ENCODE measurements at places on chromosomes 6 and 20.
A peak's percentile ranks its signal among the peaks of the same experiment; 100 is the strongest.

DNA sequence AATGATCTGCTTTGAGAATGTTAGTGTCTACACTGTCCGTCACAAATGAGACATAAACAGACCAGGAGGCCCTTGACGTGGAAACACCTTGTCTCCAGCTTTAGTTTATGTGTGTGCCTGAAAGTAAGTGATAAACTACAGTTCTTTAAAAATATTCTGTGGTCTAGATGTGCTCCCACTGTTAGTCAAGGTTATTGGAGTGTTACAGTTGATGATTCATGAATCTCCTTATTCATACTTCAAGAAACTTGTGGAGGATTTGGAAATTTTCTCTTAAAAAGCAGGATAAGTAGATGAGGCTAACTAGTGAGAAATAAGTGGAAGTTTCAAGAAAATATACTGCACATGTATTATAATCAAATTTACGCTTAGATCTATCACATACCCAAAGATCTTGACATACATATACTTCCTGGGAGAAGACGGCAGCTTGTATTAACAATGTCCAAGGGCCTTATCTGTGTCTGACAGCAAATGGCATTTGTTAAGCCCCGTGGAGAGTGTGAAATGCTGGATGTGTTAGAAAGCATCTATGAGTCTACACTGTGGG lies 90.5 kb upstream of the MBOAT1 start:
- no peak for DNase-seq

DNA sequence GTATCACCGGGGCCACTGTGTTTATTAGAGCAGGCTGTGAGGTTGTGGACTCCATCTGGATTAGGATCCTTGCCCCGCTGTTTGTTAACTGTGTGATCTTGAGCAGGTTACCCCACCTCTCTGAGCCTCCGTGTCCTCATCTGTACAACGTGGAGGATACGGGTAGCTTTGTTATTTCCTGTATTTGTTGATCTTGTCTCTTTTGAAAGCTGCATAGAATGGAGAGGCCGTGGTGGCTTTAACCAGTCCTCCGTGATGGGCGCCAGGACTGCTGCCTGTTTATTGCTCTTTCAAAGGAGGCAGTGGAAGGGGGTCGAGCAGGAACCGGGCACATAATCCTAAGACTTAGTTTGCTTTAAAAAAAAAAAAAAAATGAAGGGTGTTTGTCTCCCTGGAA lies 22.9 kb downstream of the BCAS4 start:
- DNase-seq: peak; percentile 10

GRCh38 chr20:2655331-2656116 lies 3.1 kb downstream of the NOP56 start:
- no peak for DNase-seq

DNA sequence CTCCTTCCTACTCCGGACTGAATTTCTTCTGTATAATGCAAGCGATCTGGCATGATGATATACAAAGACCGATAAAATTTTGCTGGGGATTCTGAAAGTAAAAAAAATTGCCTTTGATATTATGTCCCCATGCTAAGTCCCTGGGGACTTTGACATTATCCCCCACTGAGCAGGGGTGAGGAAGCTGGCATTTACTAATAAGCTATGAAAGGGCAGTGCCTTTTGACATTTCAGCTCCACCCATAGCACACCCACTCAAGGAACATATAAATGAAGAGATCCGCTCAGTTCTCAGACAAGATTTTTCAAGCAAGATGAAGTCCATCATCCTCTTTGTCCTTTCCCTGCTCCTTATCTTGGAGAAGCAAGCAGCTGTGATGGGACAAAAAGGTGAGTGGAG lies at the start of gene SEMG2:
Gene SEMG2, plus strand, starts transcription at position 298 of the 400 bp plus-strand sequence. Its CDS starts 17 bp downstream, at position 315.
- DNase-seq: no peak

DNA sequence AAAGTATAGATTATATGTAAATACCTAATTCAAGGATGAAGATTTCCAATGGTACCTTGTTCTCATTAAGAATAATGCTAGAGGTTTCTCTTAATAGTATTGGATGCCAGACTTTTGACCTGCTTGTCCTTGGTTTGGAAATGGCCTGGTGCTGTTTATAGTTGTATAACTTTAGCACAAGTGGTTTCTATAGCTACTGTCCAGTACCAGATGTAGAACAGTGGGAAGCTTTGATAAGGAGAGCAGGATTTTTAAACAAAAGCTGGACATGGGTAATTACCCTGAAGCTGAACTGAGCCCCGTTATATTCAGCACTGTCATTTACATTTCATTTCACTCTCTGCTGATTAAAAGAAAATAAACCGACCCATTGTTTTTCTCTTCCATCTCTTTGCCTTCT lies 43.7 kb downstream of the TRMT11 start:
- no peak for DNase-seq

- no peak for DNase-seq
Measured at GRCh38 chr6:138571181-138571580, 71.9 kb upstream of the NHSL1 start.

GRCh38 chr20:37379967-37380828 lies 34.3 kb downstream of the SRC start:
- no peak for DNase-seq

DNA sequence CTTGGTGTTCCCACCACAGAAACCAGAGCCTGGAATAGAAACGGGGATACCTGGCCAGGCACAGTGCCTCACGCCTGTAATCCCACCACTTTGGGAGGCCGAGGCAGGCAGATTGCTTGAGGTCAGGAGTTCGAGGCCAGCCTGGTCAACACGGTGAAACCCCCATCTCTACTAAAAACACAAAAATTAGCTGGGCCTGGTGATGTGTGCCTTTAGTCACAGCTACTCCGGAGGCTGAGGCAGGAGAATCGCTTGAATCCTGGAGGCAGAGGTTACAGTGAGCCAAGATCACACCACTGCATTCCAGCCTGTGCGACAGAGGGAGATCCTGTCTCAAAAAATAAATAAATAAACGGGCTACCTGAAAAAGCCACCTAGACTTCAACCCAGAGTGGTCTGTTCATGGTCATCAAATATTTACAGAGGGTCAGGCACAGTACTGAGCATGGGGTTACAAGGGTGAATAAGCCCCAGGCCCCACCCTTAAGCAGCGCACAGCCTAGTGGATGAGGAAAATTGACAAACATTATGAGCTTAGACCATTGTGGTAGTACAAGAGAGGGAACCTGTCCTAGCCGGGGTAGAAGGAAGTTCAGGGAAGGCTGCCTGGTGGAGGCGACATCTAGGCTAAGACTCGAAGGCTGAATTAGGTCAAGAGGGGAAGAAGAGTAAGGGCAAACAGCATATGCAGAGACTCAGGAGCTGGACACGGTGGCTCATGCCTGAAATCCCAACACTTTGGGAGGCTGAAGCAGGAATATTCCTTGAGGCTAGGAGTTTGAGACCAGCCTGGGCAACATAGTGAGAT lies 7.2 kb upstream of the PCIF1 start:
- DNase-seq: no peak

DNA sequence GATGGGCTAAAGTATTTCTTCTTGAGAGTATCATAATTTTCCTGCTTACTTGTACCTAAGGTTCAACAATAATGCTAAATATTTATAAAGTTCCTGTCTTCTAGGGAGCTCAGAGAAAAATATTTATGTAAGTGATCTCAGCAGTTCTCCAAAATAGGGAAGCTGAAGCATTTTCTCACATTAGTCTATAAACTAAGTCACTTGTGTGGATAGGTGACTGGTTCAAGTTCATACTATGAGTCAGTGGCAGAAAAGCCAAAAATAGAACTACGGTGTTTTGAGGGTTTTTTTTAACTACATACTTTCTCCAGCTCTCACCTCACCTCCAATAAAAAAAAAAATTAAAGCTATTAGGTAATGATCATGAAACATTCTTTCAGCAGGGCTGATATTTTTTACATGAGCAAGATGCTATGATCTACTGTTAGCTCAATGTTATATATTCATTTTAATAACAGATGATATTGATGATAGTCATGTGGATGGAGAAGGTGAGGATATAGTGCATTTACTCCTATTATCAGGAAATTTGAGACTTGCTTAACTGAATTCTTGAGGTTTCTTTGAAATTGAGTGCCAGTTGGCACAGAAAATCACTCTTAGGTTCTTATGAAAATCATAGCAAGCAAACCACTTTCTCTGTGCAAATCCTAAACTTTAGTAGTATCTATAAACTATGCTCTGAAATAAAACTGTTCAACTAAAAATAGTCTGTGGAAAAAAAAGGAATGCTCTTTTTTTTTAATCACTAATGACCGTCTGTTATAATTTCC lies 4.1 kb upstream of the MOXD1 start:
- no peak for DNase-seq

DNA sequence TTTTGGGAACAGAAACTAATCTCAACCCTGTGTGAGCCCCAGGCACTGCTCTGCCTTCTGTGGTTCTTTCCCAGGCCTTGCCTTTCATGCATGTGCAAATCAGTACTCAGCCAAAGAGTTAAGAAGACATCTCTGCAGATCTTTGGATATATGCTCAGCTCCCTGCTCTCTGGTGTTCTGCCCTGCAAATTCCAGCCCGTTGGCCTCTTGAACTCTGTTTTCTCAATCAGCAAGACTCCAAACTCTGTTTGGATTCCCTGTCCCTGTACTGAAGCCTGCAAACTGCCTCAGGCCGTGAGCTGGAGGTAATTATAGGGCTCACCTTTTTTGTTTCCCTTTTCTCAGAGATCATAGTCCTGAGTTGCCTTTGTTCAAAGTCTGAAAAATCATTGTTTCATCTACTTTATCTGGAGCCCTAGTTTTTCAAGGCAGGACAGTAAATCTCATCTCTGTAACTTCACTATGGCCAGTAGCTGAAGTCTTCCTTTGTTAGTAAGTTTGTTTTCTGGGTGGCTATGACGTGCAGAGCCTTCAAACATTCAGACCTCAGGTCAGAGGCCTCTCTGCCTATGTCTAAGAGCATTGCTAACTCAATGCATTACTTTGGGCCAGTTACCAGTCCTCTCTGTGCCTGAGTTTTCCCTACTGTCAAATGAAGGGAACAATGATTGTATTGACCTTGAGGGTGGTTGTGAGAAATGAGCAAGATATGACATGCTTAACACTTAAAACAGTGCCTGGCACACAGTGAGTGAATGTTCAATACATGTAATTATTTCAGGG lies 15.9 kb upstream of the MDFI start:
- DNase-seq: no peak

DNA sequence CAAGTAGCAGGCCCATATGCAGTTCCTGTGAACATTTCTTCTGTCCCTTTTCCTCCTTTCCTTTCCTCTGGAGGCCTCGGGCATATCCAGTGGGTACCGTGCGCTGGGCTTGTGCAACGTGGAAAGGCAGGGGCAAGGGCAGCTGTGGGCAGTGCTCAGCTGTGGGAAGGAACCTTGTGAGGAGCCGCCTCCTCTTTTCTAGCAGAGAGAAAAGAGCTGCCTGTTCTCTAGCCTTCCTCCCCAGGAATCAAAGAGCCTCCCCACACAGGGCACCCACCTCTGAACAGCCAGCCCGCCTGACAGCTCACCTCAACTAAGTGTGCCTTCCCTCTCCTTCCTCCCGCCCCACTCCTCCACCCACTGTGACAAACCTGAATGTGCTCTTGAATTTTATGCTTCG lies 143.3 kb upstream of the HDDC2 start:
- no peak for DNase-seq

Data from CD4-positive, alpha-beta T cell treated with Interleukin-12 subunit alpha and Interleukin-12 subunit beta, for 1 hour (primary cell).